Activated CD8-positive, alpha-beta memory T cell treated with anti-CD3 and anti-CD28 coated beads for 36 hours (primary cell): ENCODE measurements at places on chromosomes 4 and X. TPM values are rescaled to one million over a fixed set of nuclear protein-coding genes. Genes with fewer than 3 reads are reported as not detected.

PHOX2B gene
- not detected for total RNA-seq

GPM6B gene
- total RNA-seq = not detected

CXCL8 gene
- total RNA-seq = 0.30 TPM

AMTN gene
- total RNA-seq = not detected

GPR34 gene
- total RNA-seq = 0.97 TPM

CTSO gene
- total RNA-seq = 3.3 TPM

XK gene
- total RNA-seq = 0.13 TPM

EGFL6 gene
- 1.4 TPM for total RNA-seq

SYNPO2 gene
- total RNA-seq = 0.13 TPM

CENPVL2 gene
- not detected for total RNA-seq

CXCL1 gene
- not detected for total RNA-seq

DDX53 gene
- total RNA-seq = not detected

ADRA2C gene
- total RNA-seq = not detected

TLR8 gene
- total RNA-seq = not detected

KCND1 gene
- total RNA-seq = 1.1 TPM

SLC9B1 gene
- 0.59 TPM for total RNA-seq

TEX13D gene
- total RNA-seq = 0.23 TPM

YTHDC1 gene
- total RNA-seq = 66.0 TPM

CENPVL1 gene
- not detected for total RNA-seq

MTMR8 gene
- total RNA-seq = 3.9 TPM

SATL1 gene
- not detected for total RNA-seq

FAM47E gene
- not detected for total RNA-seq

TAB3 gene
- 20.0 TPM for total RNA-seq

CRMP1 gene
- total RNA-seq = not detected

OTC gene
- not detected for total RNA-seq

FAM47A gene
- not detected for total RNA-seq

TMEM35A gene
- total RNA-seq = not detected

BGN gene
- not detected for total RNA-seq

PLXNA3 gene
- 38.4 TPM for total RNA-seq

MGAT4D gene
- not detected for total RNA-seq

QRFPR gene
- total RNA-seq = not detected

DCLK2 gene
- not detected for total RNA-seq

TMSB15C gene
- total RNA-seq = 3.2 TPM

CD38 gene
- total RNA-seq = 29.5 TPM
